Stimulated activated CD4-positive, alpha-beta T cell treated with anti-CD3 and anti-CD28 coated beads, Interleukin-1b, Interleukin-23, amount 100 ng/mL, for 1 hour (primary cell): ENCODE measurements at places on chromosomes 2 and 18.
A peak's percentile ranks its signal among the peaks of the same experiment; 100 is the strongest.

GRCh38 chr2:8541636-8542035, 140.2 kb upstream of the ID2 start:
- DNase-seq, result no peak

DNA sequence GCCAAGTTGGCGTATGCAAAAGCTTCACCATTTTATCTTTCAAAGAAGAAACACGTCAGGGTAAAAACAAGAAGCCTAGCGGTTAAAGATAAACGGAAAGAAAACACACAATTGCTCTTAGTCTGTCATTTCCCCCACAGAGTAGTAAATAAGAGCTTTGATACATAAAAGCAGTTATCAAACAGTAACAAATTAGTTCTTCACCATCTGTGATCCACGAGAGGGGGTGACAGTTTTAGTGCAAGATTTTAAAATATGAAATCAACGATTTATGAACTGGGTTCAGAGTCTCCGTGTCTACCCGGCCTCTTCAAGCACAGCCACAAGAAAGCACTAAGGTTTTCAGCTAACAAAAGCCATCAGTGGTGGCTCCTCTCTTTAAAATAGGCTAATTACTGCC, 703.9 kb upstream of the ID2 start:
- no peak for DNase-seq

- DNase-seq, result no peak
Measured at GRCh38 chr2:200318940-200319435, 12.5 kb downstream of the SPATS2L start.

DNA sequence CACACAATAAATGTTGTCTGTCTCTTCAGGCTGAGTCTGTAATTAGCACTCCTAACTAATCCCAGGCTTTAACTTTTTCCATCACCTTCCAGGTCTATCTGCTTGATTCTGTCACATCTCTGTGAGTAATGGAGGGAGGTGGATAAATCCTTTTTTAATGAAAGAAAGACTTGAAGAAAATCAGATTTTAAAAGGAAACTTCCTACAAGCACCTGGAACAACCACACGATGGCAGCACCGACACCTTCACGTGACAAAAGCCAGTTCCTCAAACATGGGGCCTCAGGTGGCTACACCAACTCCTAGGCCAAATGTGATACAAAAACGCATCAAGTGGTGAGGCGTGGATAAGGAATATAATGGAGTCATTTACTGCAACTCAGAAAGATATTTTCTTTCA, 41.8 kb downstream of the TGFBRAP1 start:
- no peak for DNase-seq

- no peak for DNase-seq
Measured at GRCh38 chr2:46686811-46687210, 207.4 kb downstream of the TMEM247 start.

DNA sequence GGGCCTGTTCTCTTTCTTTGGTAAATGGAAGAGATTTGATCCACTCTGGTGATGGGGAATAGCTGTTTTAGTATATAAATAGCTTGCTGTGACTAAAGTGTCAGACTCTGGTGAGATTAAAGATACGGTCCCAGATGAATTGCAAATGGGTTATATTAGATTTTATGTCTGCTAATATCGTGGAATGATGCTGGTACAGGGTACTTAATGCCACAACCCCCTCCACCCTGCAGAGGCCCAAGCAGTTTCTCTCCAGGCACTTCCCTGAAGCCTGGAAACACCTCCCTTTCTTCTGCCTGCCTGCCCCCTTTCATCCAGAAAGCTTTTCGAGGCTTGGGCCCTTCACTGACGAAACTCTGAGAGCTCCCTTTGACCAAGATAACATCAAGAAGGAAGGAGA, 21.4 kb upstream of the RFX8 start:
- no peak for DNase-seq

DNA sequence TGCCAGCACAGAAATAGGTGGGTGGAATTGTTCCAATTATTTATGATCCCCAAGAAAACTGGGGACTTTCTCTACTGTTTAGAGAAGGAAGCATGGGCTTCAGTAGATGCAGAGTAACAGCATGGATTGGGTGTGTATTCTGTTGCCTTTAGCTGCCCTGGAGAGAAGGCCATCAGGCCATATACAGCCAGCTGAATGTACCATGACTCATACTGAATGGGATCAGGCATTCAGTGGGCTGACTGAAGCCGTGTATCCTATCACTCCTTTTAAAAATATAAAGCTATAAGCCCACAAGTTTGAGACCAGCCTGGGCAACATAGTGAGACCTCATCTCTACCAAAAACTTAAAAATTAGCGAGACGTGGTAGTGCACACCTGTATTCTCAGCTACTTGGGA, 16.7 kb upstream of the PLEKHM3 start:
- no peak for DNase-seq

- DNase-seq, result peak; percentile 59
Measured at GRCh38 chr2:240232961-240233884, 92.8 kb upstream of the OTOS start.

- no peak for DNase-seq
Measured at GRCh38 chr2:224816816-224817215, 100.7 kb upstream of the CCDC195 start.

GRCh38 chr2:72696559-72696958, 129.3 kb downstream of the EXOC6B start:
- no peak for DNase-seq
